ENCODE measurements at places on chromosomes 12 and 14.

DNA sequence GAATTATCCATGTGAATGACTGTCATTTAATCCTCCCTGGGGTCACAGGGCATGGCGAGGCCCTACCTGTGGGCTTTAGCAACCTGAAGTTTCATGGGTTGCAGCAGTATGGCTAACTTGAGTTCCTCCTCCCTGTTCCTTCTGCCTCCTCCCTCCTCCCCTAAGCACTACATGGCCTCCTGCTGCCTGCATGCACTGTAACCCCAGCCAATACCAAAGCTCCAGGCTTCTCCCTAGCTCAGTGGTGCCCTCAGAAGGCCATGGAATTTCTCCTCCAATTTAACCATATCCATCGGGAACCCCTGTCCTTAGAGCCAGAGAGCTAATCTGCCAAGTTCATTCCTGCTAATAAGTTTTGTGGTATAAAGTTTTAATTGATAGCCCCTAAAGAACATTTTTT lies 95.1 kb downstream of the NT5DC3 start:
- no peak for DNase-seq

GRCh38 chr14:56803816-56804535 lies 6.3 kb downstream of the OTX2 start:
- no peak for DNase-seq

DNA sequence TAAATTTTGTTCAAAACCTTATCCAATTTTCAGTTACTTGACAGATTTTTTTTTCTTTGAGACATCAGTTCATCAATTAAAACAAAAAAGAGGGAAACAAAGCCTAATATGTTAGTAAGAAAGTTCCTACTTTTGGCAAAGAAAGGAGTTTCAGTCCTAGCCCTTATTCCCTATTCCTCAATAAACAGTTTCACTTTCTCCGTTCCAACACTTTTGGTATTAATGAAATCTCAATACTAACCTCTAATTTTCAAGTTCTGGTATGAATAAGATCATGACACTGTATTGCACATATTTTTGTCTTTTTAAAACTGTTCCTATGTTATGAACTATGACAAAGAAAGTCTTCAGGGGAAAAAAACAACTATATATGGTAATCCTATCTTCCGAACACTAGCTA lies 48.4 kb downstream of the RPS6KA5 start:
- DNase-seq, result no peak

DNA sequence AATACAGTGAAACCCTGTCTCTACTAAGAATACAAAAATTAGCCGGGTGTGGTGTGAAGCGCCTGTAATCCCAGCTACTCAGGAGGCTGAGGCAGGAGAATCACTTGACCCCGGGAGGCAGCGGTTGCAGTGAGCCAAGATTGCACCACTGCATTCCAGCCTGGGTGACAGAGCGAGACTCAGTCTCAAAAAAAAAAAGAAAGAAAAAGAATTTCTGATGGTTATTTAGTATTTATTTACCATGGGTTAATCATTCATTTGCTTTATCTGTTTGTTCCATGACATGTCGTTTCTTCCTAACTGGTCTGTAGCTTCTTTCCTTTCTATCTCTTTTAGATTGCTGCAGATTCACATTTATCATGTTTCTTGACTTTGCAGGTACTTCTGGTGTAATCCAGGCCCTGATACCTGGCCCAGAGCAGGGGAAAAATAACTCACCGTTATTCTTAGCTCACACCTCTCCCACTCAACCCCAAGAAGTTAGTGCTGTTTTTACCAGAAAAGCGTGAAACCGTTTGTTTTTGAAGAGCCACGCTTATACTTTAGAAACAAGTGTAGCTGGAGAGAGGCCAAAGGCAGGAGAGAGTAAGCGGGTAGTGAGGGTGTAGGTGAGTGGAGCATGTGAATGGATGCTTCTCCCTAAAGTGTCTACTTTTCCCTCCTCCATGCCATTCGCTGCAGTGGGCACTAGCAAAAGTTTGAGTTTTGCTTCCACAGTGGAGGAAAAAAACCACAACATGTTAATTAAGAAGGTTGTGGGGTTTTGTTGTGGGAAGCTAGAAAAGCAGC lies 45.4 kb downstream of the SRGAP1 start:
- DNase-seq, result no peak
